B cell (primary cell): ENCODE measurements at places on chromosomes 13 and 19. TPM values are rescaled to one million over a fixed set of nuclear protein-coding genes. Genes with fewer than 3 reads are reported as not detected.
A peak's percentile ranks its signal among the peaks of the same experiment; 100 is the strongest.

- no peaks in the 10 kb centered on the region for H3K27me3 ChIP-seq
- no peak overlapping the region for H3K4me3 ChIP-seq
- H3K36me3 ChIP-seq: no peaks in the 10 kb centered on the region
- no peak overlapping the region for H3K27ac ChIP-seq
Measured at GRCh38 chr19:51448411-51449016, 9.7 kb downstream of the SIGLEC8 start.

DNA sequence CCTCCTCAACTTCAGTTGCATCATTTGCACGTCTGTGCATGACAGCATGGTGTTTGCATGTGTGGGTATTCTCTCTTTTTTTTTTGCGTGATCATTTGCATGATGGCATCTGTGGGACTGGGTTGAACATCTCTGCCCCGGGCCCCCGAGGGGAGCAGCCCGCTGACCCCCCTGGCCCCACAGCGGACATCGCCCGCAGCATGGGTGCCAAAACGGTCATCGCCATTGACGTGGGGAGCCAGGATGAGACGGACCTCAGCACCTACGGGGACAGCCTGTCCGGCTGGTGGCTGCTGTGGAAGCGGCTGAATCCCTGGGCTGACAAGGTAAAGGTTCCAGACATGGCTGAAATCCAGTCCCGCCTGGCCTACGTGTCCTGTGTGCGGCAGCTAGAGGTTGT is 23.1 kb downstream of the PNPLA6 start:
- H3K27ac ChIP-seq: no peak overlapping the region
- H3K27me3 ChIP-seq: no peaks in the 10 kb centered on the region
- DNase-seq: no peak

GRCh38 chr19:27865927-27866777 is 1346.8 kb downstream of the UQCRFS1 start:
- no peak overlapping the region for H3K27ac ChIP-seq
- DNase-seq: no peak
- no peak overlapping the region for H3K4me3 ChIP-seq
- H3K27me3 ChIP-seq: no peaks in the 10 kb centered on the region
- no peaks in the 10 kb centered on the region for H3K4me1 ChIP-seq

GRCh38 chr13:70388935-70389334 is 280.7 kb upstream of the KLHL1 start:
- H3K4me3 ChIP-seq: no peak overlapping the region
- H3K27me3 ChIP-seq: no peaks in the 10 kb centered on the region
- no peak for DNase-seq

DNA sequence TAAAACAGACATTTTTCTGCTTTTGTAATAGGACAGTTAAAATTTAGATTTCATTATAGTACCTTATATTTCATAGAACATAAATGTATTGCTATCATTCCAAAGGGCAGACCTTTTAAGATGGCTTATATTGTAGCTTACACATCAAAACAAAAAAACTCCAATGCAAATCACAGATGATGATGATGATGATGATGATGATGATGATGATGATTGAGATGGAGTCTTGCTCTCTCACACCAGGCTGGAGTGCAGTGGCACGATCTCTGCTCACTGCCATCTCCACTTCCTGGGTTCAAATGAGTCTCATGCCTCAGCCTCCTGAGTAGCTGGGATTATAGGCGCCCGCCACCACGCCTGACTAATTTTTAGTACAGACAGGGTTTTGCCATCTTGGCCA is 189.9 kb upstream of the RNF113B start:
- H3K36me3 ChIP-seq: no peaks in the 10 kb centered on the region
- no peak overlapping the region for H3K27ac ChIP-seq

The NLRP4 gene
- 0.15 and 0.19 TPM in 2 replicates for total RNA-seq

DNA sequence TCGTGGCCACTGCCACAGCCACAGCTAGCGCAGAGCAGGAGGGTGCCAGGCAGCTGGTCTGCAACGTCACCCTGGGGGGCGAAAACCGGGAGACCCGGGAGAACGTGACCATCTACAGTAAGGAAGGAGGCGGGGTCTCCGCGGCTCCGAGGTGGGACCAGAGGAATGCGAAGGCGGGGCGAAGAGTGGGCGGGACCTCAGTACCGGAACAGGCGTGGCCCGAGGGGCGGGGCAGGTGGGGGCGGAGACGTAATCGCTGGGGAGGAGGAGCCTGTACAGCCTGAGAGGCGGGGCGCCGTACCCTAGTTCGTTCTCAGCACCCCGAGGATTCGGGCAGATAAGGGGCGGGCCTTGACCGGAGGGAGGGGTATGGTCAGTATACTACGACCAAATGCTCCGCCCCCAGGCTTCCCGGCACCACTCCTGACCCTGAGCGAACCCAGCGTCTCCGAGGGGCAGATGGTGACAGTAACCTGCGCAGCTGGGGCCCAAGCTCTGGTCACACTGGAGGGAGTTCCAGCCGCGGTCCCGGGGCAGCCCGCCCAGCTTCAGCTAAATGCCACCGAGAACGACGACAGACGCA is 2.5 kb downstream of the ICAM5 start:
- no peaks in the 10 kb centered on the region for H3K36me3 ChIP-seq
- peaks cover 36% of the 10 kb centered on the region for H3K27me3 ChIP-seq
- peak overlapping the region; percentile 33 for H3K4me3 ChIP-seq
- H3K4me1 ChIP-seq: peaks cover 89% of the 10 kb centered on the region
- DNase-seq: no peak

DNA sequence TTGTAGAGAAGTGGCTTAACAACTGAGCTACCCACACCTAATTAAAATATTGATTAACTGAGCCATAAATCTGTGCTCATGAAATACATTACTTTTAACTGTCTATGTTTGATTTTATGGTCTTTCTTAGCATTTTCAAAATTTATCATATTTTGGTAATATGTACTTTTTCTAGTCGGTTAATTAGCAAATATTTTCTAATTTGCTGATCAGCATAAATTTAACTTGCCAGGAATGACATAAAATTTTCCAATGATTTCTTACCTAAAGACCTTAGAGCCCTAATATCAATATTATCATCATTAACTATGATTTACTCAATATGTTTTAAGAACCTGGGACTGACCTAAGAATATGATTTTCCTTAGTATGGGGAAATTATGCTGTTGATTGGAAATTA is 19.9 kb upstream of the COG6 start:
- no peak for DNase-seq
- H3K4me1 ChIP-seq: no peaks in the 10 kb centered on the region
- H3K4me3 ChIP-seq: no peak overlapping the region
- H3K27ac ChIP-seq: no peak overlapping the region
- no peaks in the 10 kb centered on the region for H3K36me3 ChIP-seq
- peaks cover 8% of the 10 kb centered on the region for H3K27me3 ChIP-seq

DNA sequence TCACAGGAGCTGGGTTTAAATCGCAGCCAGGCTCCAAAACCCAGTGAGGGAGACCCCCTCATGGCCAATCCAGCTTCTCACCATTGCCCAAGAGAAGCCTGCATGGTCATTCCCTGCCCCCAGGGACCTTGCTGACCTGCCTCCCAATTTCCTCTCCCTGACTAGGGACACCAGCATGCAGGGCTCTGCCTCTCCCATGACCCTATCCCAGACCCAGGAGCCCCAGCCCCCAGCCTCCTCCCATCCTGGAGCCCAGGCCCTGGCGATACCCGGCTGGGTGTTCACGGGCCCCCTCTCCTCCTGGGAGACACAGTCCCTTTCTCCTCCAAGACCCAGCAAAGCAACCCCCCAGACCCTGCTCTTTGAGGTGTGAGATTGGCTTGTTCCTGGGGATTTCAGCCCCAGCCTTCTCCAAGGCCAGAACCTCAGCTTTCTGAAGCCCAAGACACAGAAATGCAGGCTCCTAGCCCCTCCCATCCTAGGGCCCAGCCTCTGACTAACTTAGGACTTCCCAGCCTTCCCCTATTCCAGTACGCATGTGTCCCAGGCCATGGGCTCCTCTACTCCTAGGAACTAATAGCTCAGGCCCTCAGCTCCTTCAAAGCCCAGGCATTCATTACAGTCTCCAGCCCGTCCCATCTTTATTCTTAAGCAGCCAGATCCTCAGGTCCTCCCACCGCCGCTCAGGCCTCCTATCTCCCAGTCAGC is 1.1 kb downstream of the GYS1 start:
- H3K4me1 ChIP-seq: peaks cover 15% of the 10 kb centered on the region
- peak overlapping the region; percentile 77 for H3K4me3 ChIP-seq
- no peak overlapping the region for H3K27ac ChIP-seq
- H3K36me3 ChIP-seq: no peaks in the 10 kb centered on the region
- H3K27me3 ChIP-seq: no peaks in the 10 kb centered on the region

The SIGLEC7 gene
- not detected in 2 replicates for total RNA-seq

The ZMYM5 gene
- 23.0 and 26.8 TPM in 2 replicates for total RNA-seq

- H3K27me3 ChIP-seq: no peaks in the 10 kb centered on the region
- H3K27ac ChIP-seq: no peak overlapping the region
- no peaks in the 10 kb centered on the region for H3K4me1 ChIP-seq
Measured at GRCh38 chr13:57716295-57716694, 84.8 kb downstream of the PCDH17 start.

GRCh38 chr19:496112-496665 is at the start of gene MADCAM1:
Gene MADCAM1 (plus strand): TSS chr19:496486. CDS start chr19:496500, 14 bp downstream.
- H3K4me1 ChIP-seq: peaks cover 16% of the 10 kb centered on the region
- no peak within 1 kb of the TSS for H3K27ac ChIP-seq
- no peaks in the 10 kb centered on the region for H3K36me3 ChIP-seq
- DNase-seq: no peak

- peaks cover 17% of the 10 kb centered on the region for H3K4me1 ChIP-seq
- DNase-seq: no peak
- no peaks in the 10 kb centered on the region for H3K36me3 ChIP-seq
- no peak overlapping the region for H3K4me3 ChIP-seq
Measured at GRCh38 chr13:110540871-110541525, 20.5 kb downstream of the RAB20 start.

DNA sequence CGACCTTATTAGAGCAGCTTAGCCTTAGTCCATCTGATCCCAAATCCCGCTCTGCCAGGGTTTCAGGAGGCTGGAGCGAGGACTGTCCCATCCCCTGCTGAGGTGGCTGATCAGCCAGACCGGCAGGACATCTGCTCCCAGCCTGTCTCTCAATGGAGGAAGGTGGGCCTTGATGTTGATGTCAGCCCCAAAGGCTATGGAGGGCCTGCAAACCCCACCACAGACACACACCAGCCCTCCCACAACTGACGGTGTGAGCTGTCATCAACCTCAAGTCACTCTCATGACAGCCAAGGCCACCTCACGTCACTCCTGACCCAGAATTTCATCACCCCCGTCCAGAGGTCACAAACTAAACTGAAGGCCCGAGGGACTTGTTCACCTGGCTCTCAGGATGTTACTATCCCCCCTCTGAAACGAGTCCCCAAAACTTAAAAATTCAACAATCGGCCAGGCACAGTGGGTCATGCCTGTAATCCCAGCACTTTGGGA is 25.5 kb downstream of the RHPN2 start:
- H3K27me3 ChIP-seq: no peaks in the 10 kb centered on the region
- no peaks in the 10 kb centered on the region for H3K4me1 ChIP-seq
- no peak overlapping the region for H3K27ac ChIP-seq
- no peak overlapping the region for H3K4me3 ChIP-seq
- no peaks in the 10 kb centered on the region for H3K36me3 ChIP-seq

- no peak overlapping the region for H3K27ac ChIP-seq
- DNase-seq: no peak
- no peaks in the 10 kb centered on the region for H3K36me3 ChIP-seq
- no peaks in the 10 kb centered on the region for H3K27me3 ChIP-seq
Measured at GRCh38 chr13:113219256-113219940, 10.0 kb downstream of the CUL4A start.

GRCh38 chr19:55246462-55247451 is 12.1 kb downstream of the PPP6R1 start:
- H3K4me3 ChIP-seq: no peak overlapping the region
- H3K27me3 ChIP-seq: no peaks in the 10 kb centered on the region
- H3K36me3 ChIP-seq: peaks cover 73% of the 10 kb centered on the region
- H3K27ac ChIP-seq: peak overlapping the region; percentile 45
- DNase-seq: no peak

The ZNF93 gene
- 12.5 and 13.3 TPM in 2 replicates for total RNA-seq

- H3K27me3 ChIP-seq: no peaks in the 10 kb centered on the region
- H3K27ac ChIP-seq: no peak overlapping the region
- H3K4me3 ChIP-seq: no peak overlapping the region
- DNase-seq: no peak
Measured at GRCh38 chr13:110499621-110500281, 61.8 kb downstream of the RAB20 start.

GRCh38 chr19:40686882-40687524 is 3.4 kb downstream of the NUMBL start:
- H3K27me3 ChIP-seq: no peaks in the 10 kb centered on the region
- H3K4me1 ChIP-seq: peaks cover 44% of the 10 kb centered on the region
- no peak overlapping the region for H3K4me3 ChIP-seq
- DNase-seq: no peak

The GPC5 gene
- total RNA-seq: 0.15 and 0.17 TPM in 2 replicates

The MISP gene
- not detected in 2 replicates for total RNA-seq

DNA sequence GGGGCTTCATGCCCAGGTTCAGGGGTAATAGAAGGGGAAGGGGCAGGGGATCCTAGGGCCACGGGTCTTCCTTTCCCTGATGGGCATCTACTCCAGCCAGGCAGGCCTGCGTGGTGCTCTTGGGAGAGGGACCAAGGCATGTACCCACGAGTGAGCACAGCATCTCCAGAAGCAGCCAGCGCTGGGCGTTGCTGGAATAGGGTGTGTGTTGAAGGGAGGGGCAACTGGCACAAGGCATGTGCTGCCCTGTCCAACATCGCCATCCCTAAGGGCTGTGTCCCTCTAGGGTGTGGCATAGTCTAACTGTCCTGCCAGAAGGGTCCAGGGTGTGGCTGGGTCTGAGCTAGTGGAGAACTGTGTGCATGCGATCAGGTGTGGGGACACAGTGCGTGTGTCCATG is 2.9 kb downstream of the NOTCH3 start:
- H3K27me3 ChIP-seq: peaks cover 39% of the 10 kb centered on the region
- no peak for DNase-seq
- H3K36me3 ChIP-seq: no peaks in the 10 kb centered on the region
- H3K4me1 ChIP-seq: peaks cover 25% of the 10 kb centered on the region

DNA sequence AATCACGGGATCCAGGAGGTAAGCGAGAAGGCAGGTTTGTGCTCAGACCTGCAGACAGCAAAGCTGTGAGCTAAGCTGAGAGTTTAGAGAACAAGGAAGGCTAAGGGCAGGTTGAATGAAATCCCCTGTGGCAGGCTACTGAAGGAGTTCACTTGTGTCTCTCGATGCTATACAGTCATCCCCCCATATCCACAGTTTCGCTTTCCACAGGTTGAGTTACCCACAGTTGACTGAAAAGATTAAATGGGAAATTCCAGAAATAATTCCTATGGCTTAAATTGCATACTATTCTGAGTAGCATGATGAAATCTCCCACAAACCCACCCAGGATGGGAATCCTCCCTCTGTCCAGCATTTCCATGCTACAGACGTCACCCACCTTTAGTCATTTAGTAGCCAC is 49.6 kb downstream of the ABCC4 start:
- no peaks in the 10 kb centered on the region for H3K36me3 ChIP-seq
- no peak for DNase-seq
- no peak overlapping the region for H3K4me3 ChIP-seq
- no peaks in the 10 kb centered on the region for H3K4me1 ChIP-seq

- no peaks in the 10 kb centered on the region for H3K27me3 ChIP-seq
- no peak overlapping the region for H3K4me3 ChIP-seq
- no peak overlapping the region for H3K27ac ChIP-seq
- DNase-seq: no peak
Measured at GRCh38 chr19:31962561-31962996, 382.8 kb upstream of the ZNF507 start.

The PCSK4 gene
- 1.3 and 1.7 TPM in 2 replicates for total RNA-seq

GRCh38 chr19:32101206-32101605 is 244.2 kb upstream of the ZNF507 start:
- H3K27ac ChIP-seq: no peak overlapping the region
- H3K36me3 ChIP-seq: no peaks in the 10 kb centered on the region
- no peaks in the 10 kb centered on the region for H3K4me1 ChIP-seq
- no peak for DNase-seq
- no peak overlapping the region for H3K4me3 ChIP-seq

GRCh38 chr19:31586282-31586681 is 237.0 kb upstream of the TSHZ3 start:
- no peaks in the 10 kb centered on the region for H3K27me3 ChIP-seq
- no peaks in the 10 kb centered on the region for H3K36me3 ChIP-seq
- no peaks in the 10 kb centered on the region for H3K4me1 ChIP-seq
- DNase-seq: no peak
- no peak overlapping the region for H3K27ac ChIP-seq

The CFAP97D2 gene
- 0.22 TPM in 1 of 2 replicates, not detected in the other for total RNA-seq
